Stimulated activated CD4-positive, alpha-beta T cell treated with anti-CD3 and anti-CD28 coated beads, Interleukin-2, amount 100 ng/mL, for 48 hours (primary cell): ENCODE measurements at places on chromosomes 2 and 18.

GRCh38 chr18:9708057-9708433 is at the start of gene RAB31:
Gene RAB31 (plus strand): TSS chr18:9708301. CDS start chr18:9708406, 105 bp downstream.
- DNase-seq: no peak

GRCh38 chr18:24068945-24069693 is 54.6 kb downstream of the TTC39C start:
- DNase-seq: no peak

DNA sequence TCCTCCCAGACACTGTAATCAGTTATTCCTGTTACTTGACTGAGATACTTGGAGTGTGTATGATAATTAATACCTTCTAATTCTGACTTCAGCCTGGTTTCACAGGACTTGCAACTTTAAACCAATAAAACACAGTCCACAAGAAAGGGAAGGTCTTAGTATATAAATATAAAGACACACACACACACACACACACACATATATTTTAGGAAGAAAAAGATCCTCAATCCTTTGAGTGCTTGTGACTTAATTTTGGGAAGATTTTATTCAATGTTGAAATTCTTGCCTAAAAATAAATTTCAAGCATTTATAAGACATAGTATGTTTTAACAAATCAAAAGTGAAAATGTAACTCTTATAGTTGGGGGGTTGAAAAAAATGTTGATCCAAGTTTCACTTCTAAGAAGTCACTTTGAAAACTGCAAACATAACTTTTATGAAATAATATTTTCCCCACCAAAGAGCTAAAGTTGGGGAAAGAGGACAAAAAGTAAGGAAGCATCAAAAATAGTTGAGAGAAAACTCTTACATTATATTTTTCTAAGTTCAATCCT is 824 bp upstream of the VPS54 start:
- DNase-seq: no peak

DNA sequence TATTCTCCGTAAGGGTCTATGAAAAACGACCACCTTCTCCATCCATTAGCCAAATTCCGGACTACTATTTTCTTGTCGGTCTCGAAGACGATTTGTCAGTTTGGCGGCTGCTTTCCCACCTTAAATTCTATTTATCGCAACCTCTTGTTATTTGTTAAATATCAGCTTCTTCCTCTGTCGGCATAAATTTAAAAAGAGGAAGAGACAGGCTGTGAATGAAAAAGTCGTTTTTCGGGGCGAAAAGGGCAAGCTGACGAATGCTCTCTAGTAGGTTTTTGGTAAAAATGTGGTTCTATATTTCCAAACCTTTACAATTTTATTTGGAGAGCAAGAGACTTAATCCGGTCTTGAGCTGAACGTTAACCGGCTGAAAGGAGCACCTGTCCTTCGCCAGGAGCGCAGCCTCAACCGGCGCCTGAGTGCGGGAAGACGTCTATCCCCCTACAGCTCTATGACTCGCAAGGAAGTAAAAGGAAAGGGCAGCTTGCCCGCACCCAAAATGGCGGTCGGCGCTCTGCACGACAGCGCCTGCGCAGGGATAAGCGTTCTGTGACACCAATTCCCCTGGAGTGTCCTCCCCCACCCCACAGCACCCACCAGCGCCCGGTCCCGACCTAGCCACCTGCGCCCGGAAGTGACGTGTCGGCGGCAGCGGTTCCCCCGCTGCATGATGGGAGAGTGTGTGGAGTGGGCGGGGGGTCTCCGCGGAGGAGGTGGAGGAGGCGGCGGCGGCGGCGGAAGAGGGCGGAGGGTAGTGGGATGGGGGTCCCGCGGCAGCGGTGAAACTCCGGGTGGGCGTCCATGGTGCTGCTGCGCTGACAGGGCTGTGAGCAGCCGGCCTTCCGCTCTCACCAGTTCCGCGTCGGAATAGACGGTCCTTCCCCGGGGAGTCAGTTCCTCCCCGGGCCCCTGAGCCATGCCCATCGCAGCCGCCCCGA is at the start of gene AFTPH:
AFTPH (plus strand) TSS at position 663 of the 938 bp plus-strand sequence. CDS start 27,147 bp downstream, outside the sequence.
- DNase-seq: peak; percentile 98

GRCh38 chr2:54558188-54559005 is 102.3 kb downstream of the SPTBN1 start:
- peak; percentile 52 for DNase-seq

DNA sequence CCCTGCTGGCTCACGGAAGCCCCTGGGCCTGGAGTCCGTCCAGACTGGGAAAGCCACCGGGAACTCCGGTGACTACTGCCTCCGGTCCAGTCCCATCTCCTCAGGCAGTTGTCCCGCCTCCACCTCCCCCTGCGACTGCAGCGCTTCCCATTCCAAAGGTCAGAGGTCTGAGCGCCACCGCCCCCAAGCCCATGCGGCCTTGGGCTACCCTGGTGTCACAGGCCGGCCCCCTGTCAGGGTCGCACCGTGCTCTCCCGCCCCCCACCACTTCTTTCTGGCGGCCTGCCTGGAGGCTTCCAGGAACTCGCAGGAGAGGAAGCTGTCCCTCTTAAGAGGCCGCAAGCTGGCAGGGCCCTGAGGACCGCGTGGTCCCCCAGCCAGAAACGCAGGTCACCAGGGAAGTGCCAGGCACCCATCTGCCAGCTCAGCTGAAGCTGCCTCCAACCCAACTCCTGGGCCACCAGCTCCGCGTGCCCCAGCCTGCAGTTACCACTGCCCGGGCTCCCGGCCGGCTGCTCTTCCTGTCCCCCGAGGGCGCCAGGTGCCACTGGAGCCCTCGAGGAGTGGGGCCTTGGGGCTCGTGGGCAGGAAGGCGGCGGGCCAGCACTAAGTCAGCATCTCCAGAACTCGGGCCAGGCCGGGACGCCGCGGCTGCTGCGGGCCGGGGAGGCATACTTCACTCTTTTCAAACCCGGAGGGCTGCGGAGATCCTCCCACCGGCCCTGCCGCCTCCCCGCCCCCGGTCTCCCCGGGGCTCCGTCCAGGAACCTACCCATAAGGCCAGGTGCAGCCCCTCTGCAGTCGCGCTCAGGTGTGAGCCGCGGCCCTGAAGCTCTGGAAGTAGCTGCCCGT is 83.3 kb upstream of the POMC start:
- peak; percentile 30 for DNase-seq

DNA sequence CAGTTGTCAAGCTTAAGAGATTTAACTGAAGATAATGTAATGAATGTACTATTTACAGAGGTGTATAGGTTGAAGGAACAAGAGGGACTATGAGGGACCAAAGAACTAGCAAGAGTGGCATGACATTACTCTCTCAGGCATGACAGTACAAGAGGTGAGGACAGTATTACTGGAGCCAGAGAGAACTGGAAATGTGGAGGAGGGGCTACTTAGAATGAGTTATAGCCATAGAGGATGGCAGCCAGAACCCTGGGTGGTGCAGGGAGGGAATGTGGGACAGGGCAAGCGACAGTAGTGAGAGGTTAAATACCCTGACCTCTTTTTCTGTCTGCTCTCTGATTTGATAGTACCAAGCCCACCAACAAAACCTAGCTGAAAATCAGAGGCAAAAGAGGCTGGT is 122.6 kb upstream of the UGP2 start:
- no peak for DNase-seq

- no peak for DNase-seq
Observed at GRCh38 chr2:60028849-60029565, 524.4 kb downstream of the BCL11A start.

- no peak for DNase-seq
Observed at GRCh38 chr18:6650747-6651146, 78.8 kb upstream of the ARHGAP28 start.

DNA sequence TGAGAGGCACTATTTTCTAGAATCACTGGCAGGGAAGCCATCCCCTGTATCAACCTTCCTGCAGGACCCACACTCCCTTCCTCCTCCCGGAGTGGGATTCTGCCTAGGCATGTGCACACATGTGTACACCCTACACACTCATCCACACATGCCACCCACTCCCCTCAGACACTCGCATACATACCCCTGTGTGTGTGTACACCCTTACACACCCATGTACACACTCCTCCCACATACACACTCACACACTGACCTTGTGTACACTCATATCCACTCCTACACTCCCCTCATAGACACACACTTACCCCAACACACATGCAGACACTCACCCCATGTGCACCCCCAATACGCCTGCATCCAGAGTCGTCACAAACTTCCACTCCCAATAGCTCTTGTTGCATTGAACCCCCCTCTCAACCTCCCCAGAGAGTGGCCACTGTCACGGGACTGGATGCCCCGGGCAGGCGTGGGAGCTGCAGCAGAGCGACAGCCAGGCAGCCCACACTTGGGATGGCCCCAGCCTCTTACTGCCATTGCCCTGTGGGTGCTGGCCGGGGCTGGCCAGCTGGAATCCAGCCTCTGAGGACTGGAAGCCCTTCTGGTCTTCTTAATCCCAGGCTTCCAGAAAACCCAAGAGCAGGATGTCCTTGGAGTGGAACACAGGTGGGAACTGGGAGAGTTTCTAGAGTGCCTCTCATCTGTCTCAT is 251.0 kb downstream of the LOXHD1 start:
- DNase-seq: no peak

GRCh38 chr18:59470561-59471121 is 111.6 kb upstream of the LMAN1 start:
- DNase-seq: no peak

DNA sequence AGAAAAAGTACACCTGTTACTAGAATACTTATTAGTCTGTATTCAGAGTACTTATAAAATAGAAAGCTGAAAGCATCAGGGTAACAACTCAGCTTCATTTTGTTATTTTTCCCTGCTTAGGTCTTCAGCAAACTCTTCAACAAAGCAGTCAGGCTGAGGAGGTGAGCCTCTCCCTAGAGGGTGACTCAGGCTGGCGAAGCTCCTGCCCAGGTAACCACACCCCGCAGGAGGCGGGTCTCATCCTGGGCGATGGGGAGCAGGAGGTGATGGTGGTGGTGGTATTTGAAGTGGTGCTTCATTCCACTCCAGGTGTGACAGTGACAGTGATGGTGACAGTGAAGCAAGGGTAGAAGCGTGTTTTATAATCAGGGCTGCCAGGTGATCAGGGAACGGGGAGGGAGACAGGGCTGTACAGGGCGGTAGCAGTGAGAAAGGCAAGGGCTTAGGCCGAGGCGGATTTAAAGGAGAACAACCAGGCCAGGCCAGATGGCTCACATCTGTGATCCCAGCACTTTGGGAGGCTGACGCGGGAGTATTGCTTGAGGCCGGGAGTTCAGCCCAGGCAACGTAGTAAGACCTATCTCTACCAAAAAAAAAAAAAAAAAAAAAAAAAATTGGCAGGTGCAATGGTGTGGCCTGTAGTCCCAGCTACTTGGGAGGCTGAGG is 127.1 kb downstream of the SOCS6 start:
- DNase-seq: no peak

DNA sequence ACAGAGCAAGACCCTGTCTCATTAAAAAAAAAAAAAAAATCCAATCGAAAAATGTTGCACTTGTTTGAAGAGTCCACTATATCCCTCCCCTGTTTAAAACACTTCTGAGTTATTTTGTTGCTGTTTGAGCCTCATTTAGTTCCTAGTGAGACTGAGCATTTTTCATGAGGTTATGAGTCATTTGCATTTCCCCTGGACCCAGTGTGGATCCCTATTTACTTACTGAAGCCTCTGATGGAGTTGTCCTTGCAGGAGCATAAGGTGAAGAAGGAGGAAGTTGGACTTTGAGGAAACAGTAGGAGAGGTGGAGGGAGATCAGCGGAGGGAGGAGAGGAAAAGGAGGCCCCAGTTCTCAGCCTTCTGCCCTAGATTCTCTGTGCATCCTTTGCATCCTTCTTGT is 5.1 kb downstream of the CXCR1 start:
- no peak for DNase-seq

DNA sequence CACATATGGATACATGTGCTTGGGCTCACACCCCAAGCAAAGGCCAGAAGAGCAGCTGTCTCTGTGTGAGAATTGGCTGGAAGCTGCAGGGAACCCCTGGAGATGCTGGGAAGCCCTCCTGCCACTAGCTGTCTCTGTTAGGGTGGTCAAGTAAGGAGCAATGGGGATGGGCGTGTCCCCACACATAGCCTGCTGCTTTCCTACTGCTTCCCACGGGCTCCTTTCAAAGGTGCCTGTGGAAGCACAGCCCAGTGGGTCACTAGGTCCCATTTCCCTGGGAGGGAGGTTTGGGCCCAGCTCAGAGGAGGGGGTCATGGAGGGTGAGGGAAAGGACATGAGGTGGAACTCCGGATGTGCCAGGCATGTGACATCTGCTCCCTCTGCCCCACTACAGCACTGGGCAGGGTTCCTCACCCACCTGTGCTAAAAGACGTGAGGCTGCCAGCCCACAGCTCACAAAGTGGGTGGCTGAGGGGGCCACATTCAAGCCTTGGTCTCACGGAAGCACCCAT is 24.4 kb upstream of the MAL start:
- DNase-seq: no peak

GRCh38 chr18:6249170-6249569 is 165.5 kb downstream of the L3MBTL4 start:
- no peak for DNase-seq

GRCh38 chr2:232458051-232458660 is 2.2 kb downstream of the ALPI start:
- no peak for DNase-seq

GRCh38 chr2:61367177-61367576 is 103.7 kb downstream of the USP34 start:
- DNase-seq: no peak

- no peak for DNase-seq
Observed at GRCh38 chr2:241984271-241984655, 114.7 kb downstream of the RTP5 start.

DNA sequence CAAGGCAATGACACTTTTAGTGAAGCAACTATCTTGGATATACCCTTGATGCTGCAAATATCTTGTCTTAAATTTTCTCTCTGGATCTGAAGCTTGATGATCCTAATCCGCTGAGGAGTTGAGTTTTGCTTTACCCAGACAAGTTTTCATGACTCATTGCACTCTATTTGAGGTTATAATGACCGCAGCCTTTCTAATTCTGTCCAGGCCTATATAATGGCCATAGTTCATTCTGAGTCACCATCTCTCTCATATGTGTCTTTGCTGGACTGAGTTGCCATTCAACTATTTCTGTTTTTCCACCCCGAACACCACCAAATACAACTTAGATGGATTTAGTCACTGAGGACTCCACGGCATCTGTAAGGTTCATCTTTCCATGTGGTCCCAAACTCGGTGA is 802.1 kb upstream of the FAM98A start:
- no peak for DNase-seq

DNA sequence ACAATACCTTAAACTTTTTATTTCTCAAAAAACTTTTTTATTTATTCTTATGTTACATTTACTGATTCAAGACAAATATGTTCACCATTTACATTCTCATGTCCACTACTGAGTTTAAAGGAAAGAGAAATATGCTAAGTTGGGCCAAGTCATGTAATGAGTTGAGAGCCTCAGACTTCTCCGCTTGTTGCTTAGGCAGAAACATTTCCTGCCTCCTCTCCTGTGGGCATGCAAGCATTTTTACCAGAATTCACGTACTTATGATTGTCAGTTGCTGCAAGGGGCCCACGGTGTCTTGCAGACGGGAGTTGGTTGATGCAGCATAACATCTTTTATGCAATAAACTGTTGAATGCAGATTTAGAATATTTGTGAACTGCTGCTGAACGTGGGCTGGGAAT is 51.8 kb downstream of the MYO1B start:
- no peak for DNase-seq

DNA sequence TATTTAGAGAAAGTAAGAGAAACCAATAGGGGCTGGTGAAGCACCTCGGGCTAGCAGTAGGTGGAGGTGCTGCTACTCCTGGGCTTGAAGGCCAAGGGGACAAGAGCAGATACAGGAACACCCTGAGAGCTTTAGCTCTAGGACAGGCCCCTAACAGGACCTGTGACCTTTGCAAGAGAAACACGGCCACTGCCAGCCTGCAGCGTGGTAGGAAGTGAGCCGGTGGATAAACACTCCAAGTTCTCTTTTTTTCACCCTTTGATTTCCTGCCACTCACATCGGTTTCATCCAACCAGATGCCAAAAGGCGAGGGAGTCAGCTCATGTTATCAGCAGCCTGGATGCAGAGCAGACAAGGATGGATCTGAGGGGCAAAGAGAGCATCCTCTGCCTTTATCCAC is 66.8 kb upstream of the SPRED2 start:
- no peak for DNase-seq
